ENCODE measurements at places on chromosomes 3 and 15.

GRCh38 chr15:59993950-59994401, 10.1 kb upstream of the FOXB1 start:
- DNase-seq, result no peak

GRCh38 chr3:69888040-69888942, 111.2 kb upstream of the SAMMSON start:
- no peak for DNase-seq

GRCh38 chr15:48975472-48976419, 12.0 kb upstream of the SHC4 start:
- peak; percentile 39 for DNase-seq

DNA sequence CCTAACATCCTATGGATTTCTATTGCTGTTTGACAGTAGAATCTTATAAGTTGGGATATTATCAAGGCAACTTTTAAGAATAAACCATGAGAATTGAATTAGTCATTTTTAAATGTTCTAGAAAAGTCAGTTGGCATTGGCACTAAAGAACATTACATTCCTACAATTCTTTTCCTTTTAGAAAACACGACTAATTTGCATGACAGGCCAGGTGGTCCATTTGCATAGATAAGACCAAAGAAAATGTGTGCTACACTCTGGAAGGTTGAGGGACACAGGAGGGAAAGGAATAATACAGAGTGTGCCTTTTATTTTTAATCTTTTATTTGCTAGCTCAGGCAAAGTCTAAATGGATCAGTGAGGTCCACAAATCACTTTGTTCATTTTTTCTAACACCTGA, 962.3 kb downstream of the EPHA3 start:
- DNase-seq, result no peak

GRCh38 chr3:113819866-113820265, 18.7 kb upstream of the GRAMD1C start:
- DNase-seq, result no peak

- DNase-seq, result no peak
These were observed 163.9 kb downstream of the THSD4 start for GRCh38 chr15:71278989-71279756.

- DNase-seq, result no peak
These were observed 202.8 kb upstream of the BCL6 start for GRCh38 chr3:187947927-187948682.

- no peak for DNase-seq
These were observed 89.4 kb downstream of the NR1D2 start for GRCh38 chr3:24034464-24034863.

DNA sequence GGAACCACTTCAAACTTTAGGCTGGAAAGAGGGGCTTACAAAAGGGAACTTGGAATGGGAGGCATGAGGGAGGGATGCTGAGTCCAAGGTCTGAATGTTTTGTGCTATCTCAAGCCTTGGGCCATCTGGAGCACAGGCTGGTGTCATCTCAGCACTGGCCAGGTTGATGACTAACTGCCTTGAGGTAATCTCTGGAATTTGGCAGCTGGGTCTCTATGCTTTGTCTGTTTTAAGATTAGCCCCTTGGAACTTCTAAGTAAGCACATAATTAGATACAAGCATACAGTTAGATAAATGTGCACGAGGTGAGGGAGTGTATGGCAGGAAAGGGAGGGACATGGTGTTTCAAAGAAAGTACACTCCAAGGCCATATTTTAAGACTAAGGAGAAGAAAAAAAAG, 252.4 kb upstream of the CCDC54 start:
- no peak for DNase-seq

DNA sequence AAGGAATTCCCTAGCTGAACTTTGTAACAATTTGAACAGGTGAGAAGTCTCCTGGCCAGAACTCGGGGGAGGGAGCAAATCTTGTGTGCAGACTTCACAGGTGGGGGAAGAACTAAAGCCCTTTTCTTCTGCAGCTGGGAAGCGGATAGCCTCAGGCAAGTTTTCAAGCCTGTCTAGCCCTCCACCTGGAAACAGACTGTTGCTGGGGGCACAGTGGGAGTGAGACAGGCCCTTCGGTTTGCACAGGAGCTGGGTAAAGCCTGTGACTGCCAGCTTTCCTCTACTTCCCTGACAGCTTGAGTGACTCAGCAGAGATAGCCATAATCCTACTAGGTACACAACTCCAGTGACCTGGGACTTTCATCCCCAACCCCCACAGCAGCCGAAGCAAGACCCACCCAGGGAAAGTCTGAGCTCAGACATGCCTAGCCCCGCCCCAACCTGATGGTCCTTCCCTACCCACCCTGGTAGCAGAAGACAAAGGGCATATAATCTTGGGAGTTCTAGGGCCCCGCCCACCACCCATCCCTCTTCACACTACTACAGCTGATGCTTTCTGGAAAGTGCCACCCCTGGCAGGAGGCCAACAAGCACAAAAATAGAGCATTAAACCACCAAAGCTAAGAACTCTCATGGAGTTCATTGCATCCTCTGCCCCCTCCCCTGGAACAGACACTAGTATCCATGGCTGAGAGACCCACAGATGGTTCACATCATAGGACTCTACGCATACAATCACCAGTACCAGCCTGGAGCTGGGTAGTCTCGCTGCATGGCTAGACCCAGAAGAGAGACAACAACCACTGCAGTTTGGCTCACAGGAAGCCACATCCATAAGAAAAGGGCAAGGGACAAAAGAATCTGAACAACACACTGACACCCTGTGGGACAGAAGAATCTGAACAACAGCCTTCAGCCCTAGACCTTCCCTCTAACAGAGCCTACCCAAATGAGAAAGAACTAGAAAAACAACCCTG, 479.0 kb downstream of the RAP2B start:
- no peak for DNase-seq

DNA sequence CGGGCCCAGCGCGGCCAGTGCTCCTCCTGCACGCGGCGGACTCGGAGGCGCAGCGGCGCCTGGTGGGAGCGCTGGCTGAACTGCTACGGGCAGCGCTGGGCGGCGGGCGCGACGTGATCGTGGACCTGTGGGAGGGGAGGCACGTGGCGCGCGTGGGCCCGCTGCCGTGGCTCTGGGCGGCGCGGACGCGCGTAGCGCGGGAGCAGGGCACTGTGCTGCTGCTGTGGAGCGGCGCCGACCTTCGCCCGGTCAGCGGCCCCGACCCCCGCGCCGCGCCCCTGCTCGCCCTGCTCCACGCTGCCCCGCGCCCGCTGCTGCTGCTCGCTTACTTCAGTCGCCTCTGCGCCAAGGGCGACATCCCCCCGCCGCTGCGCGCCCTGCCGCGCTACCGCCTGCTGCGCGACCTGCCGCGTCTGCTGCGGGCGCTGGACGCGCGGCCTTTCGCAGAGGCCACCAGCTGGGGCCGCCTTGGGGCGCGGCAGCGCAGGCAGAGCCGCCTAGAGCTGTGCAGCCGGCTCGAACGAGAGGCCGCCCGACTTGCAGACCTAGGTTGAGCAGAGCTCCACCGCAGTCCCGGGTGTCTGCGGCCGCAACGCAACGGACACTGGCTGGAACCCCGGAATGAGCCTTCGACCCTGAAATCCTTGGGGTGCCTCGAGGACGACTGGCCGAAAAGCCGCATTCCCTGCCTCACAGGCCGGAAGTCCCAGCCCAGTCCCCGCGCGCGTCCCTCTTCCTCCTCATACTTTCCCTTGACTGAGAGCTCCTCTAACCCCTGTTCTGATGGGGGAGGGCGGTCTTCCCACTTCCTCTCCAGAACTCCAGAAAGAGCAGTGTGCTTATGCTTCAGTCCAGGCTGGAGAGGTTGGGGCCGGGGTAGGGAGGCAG, 1.4 kb upstream of the IL17RC start:
- no peak for DNase-seq

GRCh38 chr3:129663930-129664646, 57.6 kb upstream of the PLXND1 start:
- DNase-seq, result no peak

GRCh38 chr3:119745942-119746341, 36.0 kb upstream of the NR1I2 start:
- no peak for DNase-seq

GRCh38 chr15:59590027-59590426, 21.6 kb upstream of the GCNT3 start:
- DNase-seq, result no peak

DNA sequence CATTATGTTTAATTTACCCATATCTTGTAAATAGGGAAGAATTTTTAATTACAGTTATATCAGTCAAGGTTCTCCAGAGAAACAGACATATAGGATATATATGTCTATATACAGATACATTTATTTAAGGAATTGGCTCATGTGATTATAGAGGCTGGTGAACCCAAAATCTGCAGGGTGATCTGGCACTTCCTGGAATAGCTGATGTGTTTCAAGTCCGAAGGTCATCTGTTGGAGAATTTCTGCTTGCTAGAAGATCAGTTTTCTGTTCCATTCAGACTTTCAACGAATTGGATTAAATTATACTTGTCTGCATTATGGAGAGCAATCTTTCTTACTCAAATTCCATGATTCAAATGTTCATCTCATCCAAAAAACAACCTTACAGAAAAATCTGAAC, 694.6 kb upstream of the DPPA4 start:
- no peak for DNase-seq

DNA sequence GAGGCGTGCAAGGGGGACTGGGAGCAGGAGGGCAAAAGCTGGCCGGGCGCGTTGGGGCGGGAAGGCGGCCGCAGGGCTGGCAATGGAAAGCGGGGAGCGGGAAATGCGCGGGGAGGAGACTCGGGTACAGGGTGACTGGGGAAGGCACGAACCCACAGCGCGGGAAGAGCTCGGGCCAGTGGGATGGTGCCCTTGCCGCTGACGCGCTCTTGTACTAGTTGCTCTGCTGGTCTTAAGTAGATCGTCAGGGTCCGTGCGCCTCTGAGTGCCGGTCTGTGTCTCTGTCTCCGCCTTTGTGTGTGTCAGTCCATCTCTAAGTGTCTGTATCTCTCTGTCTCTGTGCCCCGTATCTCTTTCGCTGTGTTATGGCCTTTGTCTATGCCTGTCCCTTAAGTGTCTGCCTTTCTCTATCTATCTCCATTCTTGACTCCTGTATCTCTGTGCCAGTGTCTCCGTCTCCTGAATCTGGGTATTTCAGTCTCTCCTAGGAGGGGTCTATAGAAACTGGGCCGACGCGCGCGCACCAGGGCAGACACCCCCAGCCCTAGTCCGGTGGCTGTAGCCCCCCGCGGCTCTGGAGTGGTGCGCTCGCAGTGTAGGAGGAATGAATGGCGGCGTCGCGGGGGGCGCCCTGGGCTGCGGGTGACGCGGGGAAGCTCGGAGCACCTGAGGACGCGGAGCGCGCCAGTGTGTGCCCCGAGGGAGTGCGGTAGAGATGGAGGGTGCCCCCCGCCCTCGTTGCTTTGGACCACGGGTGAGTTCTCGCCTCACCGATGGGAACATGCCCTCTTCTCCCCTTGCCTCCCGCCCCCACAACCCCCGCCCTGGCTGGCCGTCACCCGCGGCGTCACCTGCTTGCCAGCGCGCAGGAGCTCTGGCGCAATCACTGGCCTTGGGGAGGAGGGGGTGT, 756 bp upstream of the CAMK2N2 start:
- DNase-seq, result no peak

DNA sequence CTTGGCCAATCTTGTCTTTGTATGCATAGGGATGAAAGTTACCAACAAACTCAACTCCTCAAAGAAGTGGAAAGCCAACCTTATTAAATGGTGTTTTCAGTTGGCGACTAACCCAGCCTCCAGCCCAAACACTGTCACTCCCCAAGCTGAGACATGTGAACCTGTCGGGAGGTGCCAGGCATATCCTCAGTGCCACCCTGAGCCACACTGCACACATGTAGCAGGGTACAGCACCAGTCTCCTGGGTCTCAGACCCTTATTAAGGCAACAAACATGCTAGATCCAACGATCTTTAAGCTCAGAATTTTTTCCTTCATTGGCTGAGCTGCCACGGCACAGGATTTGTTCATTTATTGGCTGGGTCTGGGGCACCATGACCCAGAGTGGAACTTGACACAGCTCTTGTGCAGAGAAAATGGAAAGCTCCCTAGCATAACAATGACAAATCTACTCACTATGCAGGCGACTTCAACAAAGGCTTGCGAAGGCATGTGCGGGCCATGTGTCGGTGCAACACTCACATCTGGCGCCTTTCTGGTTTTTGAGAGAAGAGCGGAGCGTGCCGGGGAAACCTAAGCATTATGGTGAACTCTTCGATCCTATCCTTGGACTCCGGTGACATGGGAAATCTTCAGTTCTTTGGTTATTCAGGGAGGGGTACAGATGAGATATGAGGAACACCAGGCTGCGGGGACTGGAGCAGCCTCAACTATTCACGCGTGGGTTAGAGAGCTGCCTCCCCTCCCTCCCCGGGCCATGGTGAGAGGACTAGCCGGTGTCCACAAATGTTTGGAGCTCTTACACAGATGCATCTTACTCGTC, 190.1 kb downstream of the FAM43A start:
- no peak for DNase-seq

GRCh38 chr15:57134071-57134605, 215.7 kb downstream of the TCF12 start:
- no peak for DNase-seq

GRCh38 chr15:49063402-49064280, 17.4 kb upstream of the SECISBP2L start:
- DNase-seq, result no peak

DNA sequence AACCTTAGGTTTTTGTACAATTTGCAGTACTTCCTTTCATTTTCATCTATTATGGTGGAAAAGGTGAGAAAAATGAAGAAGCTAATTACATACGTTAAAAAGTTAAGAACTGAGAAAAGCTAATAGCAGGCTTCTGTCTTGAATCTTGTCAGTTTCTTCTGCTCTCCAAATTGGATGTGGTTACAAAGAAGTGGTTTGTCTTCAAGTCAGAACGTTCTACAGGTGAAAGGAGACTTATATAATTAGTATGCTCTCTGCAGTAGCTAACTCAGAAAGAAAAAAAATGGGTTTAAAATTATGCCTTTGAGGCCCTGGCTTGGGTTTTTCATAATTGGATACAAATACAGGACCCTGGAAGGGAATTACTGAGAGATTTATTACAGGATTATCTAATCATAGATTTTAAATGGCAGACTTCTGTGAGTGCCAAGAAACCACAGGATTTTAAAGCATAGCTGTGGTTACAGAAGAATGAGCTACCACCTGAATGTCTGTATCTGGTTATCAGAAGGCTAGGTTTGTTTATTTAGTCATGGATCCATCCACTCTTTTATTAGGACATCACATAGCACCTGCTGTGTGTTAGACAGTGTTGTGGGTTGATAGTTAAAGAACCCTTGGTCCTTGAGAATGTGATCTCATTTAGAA, 528.1 kb upstream of the MCTP2 start:
- DNase-seq, result no peak

GRCh38 chr3:20561166-20561565, 375.2 kb upstream of the SGO1 start:
- no peak for DNase-seq

GRCh38 chr3:160781402-160781801, 25.4 kb downstream of the PPM1L start:
- DNase-seq, result no peak

Measured in stimulated activated CD4-positive, alpha-beta T cell treated with anti-CD3 and anti-CD28 coated beads, Interleukin-15, amount 100 ng/mL, for 1 hour (primary cell).